Glomerular endothelial cell (primary cell): ENCODE measurements at places on chromosomes 6 and 20. TPM values are rescaled to one million over a fixed set of nuclear protein-coding genes. Genes with fewer than 3 reads are reported as not detected.

Gene CHRNA4
- not detected in 2 replicates for total RNA-seq

- DNase-seq, result no peak
Observed at GRCh38 chr6:163344411-163344810, 70.1 kb upstream of the QKI start.

GRCh38 chr6:46730921-46731461 is 4.2 kb downstream of the PLA2G7 start:
- no peak for DNase-seq

Gene DEFB110
- not detected in 2 replicates for total RNA-seq

Gene PRPH2
- total RNA-seq, result 0.15 and 0.29 TPM in 2 replicates

Gene DEFB124
- not detected in 2 replicates for total RNA-seq

Gene IL17F
- total RNA-seq, result not detected in 2 replicates

Gene CLDN20
- total RNA-seq, result not detected in 2 replicates

Gene CYP24A1
- total RNA-seq, result not detected in 2 replicates

- no peak for DNase-seq
Observed at GRCh38 chr6:113564371-113565171, 292.6 kb upstream of the MARCKS start.

DNA sequence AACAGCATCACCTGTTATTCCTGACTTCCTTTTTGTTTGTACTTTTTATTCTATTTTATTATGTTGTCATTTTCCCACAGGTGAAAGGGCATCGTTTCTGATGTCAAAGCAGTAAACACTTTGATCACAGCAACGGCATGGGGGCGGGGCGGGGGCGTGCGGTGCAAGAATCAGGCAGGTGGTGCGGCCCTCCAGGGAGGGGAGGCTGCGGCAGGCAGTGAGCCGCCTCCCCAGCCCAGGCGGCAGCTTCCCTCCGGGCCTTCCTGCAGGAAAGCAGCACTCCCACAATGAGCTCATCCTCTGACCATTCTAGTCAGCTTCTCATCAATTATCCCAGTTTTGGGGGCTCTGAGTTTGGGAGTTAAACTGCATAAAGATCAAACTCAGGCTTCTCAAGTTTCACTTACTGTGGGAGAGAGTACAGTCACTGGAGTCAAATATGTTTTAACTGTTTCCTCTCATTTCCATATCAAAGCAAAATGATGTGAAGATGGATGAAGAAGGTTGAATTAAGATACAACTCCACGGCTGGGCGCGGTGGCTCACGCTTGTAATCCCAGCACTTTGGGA is 608.4 kb upstream of the AGPAT4 start:
- no peak for DNase-seq

Gene GSTA1
- total RNA-seq, result not detected in 2 replicates

DNA sequence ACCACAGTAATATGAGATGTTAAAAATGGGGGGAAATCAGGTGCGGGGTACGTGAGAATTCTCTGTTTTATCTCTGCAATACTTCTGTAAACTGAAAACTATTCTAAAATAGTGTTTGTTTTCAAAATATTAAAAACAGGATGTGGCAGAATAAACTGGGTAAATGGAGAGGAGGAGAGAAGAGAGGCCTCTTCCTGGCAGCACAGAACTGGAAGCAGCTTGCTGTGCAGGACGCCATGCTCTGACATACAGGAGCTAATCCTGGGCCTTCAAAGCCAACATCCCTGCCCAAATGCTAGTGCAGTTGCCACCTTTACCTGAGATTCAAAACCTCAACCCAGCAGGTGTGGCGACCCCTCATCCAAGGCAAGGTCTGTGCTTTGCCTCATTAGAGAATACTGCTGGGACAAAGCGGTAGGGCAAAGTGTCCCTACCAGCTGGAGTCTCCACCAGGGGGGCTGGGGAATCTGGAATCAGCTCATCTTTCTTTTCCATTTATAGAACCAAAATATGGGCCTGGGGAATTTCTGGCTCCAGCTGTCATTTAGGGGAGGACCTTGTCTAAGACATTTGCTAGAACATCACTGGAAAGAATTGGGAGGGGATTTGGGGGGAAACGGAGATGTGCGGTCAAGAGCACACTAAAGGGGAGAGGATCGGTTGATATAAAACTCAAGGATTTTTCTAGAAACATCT is 67.3 kb downstream of the SCML4 start:
- DNase-seq, result no peak

Gene CRISP2
- total RNA-seq, result not detected in 2 replicates

GRCh38 chr20:59597240-59597639 is 7.1 kb upstream of the PHACTR3 start:
- no peak for DNase-seq

Gene SOX4
- total RNA-seq, result 66.0 and 108 TPM in 2 replicates

- DNase-seq, result no peak
Observed at GRCh38 chr6:169288591-169288990, 34.9 kb upstream of the THBS2 start.

- peak; percentile 93 for DNase-seq
Observed at GRCh38 chr6:113496166-113496565, 361.0 kb upstream of the MARCKS start.

DNA sequence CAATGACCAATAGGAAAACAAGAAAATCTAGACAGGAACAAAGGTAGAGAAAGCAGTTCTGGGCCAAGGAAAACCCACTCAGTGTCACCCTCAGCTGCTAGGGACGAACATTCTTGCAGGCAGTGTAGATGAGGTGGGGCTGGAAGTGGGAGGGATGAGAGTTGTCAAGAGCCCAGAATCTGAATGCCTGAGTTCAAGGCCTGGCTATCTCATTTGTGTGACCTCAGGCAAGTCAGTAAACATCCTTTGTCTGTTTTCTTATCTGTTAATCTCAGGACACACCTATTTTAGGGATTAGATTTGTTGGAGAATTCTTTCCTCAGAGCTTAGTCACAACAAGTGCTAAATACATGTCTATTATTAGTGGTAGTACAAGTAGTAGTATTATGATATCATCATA is 50.9 kb upstream of the KIF16B start:
- no peak for DNase-seq

Gene OR2B6
- not detected in 2 replicates for total RNA-seq

DNA sequence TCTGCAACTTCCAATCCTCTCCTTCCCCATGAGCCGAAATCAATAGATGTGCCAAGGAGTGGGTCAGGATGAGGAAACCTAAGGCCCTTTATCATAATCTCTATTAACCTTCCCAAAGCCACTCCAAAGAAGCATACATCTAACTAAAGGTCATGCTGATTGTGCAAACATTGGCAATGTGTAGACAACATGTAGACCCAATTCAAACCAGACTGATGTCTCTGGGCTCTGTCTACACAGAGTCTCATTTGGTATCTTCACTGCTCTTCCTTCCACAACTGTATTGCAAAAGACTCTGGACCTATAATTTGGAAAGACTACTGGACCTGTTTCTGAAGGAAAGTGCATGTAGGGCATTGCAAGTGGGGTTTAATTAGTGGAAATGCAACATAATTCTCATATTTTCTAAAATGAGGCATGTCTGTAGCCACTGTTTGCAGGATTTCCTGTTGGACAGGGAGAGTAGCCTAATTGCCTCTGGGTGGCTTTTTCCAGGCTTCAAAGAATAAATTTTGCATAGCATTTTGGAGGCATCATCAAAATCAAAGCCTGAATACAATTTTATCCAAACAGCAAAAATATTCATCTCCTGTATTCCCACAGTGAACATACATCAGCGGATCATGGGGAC is 35.0 kb upstream of the MLIP start:
- DNase-seq, result no peak

Gene PLAGL2
- 9.2 and 9.8 TPM in 2 replicates for total RNA-seq

- no peak for DNase-seq
Observed at GRCh38 chr20:19430641-19431315, 218.3 kb downstream of the SLC24A3 start.

- DNase-seq, result no peak
Observed at GRCh38 chr6:14026831-14027539, 90.6 kb upstream of the CD83 start.

Gene TMEM200A
- total RNA-seq, result 9.3 and 15.9 TPM in 2 replicates

DNA sequence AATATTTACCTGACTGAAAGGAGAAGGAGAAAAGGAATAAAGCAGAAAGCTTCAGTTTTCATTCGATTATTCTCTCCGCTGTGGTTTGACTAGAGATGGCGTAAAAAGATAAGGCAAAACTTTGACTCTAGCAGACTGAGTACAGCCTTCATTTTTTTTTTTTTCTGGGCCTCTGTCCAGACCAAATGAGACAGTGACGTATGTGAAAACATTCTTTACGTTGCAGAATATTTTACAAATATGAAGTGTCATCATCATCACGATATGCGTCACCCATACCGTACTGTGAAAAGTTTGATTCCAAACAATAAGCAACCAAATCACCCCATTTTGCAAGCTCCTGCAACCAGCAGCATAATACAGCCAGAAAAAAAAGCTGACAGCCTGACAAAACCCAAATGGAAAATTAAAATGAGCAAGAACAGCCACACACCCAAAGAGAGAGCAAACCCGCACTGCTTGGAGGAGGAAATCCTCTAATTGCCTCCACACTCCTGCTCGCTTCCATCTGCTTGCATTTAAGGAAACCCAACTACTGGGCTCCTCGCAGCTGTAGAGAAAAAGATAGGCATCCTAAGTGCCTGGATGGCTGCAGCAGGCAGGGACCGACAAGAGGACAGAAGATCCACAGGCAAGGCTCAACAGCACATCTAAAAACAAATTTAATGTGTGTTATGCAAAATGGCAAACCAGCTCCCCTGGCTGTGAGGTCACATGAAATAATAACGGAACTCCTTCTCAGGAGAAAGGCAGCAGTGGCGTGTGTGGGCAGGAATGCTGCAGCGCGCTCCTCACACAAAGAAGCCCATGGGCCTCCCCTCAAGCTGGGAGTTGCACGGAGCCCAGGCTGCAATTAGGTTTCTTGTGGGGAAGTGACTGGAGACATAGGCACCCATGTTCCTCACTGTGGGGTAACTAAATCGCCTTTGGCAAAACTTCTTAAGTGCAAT is 113.1 kb downstream of the FYN start:
- no peak for DNase-seq

Gene OOEP
- not detected in 2 replicates for total RNA-seq
